ENCODE measurements at places on chromosomes 2 and 18.

GRCh38 chr2:46909771-46910419, 5.7 kb downstream of the MCFD2 start:
- peak; percentile 53 for DNase-seq

DNA sequence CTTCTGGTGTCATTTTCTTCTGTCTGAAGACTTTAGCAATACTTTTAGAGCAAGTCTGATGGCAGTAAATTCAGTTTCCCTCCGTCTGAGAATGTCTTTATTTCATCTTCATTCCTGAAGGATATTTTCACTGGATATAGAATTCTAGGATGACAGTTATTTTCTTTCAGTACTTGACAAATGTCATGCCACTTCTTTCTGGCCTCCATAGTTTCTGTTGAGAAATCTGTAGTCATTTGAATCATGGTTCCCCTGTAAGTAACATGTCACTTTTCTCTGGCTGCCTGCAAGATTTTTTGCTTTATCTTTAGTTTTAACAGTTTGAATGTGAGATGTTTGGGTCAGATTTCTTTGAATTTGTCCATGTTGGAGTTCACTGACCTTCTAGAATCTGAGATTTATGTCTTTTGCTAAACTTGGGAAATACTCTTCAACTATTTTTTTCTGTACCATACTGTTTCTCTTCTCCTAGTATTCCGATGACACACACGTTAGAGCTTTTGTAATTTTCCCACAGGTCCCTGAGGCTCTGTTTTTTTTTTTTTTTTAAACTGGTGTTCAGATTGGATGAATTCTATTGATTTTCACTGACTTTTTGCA, 30.2 kb downstream of the RMND5A start:
- DNase-seq, result no peak

GRCh38 chr2:145835665-145836064, 1315.7 kb upstream of the ZEB2 start:
- DNase-seq, result no peak

DNA sequence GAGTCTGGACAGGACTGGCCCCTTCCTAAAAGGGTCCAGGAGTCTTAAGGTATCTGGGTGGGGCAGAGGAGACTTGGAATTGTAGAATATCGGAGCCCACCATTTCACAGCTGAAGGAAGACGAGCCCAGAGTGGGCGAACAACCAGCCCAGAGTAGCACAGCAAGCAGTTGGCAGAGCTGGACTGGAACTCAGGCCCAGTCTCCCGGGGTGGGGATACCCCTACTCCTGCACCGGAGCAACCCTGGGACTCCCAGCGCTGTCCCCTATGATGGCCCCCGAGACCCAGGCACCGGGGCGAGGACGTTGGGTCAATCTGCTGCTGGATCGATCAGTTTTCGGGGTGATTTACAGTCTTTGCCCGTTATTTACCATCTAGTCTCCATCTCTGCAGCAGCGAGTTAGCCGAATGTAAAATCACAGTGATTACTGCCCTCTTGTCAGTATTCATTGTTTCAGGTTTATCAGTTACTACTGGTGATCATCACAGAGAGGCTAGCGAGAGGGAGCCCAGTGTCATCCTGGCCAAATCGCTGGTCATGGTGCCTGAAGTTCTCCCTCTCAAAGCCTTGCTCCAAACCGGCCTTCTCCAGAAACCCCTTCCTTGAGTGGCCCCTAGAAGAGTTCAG, 75.3 kb downstream of the SMAD7 start:
- DNase-seq, result no peak

GRCh38 chr2:86017901-86018896, 87.5 kb downstream of the POLR1A start:
- DNase-seq, result no peak

Data from T1000 (cell line).